Common myeloid progenitor, CD34-positive (primary cell): ENCODE measurements at places on chromosomes 3 and 15.
A peak's percentile ranks its signal among the peaks of the same experiment; 100 is the strongest.

GRCh38 chr15:48631176-48631770 lies 14.2 kb downstream of the FBN1 start:
- no peak for DNase-seq

GRCh38 chr15:88179562-88179961 lies 77.0 kb downstream of the NTRK3 start:
- no peak for DNase-seq

DNA sequence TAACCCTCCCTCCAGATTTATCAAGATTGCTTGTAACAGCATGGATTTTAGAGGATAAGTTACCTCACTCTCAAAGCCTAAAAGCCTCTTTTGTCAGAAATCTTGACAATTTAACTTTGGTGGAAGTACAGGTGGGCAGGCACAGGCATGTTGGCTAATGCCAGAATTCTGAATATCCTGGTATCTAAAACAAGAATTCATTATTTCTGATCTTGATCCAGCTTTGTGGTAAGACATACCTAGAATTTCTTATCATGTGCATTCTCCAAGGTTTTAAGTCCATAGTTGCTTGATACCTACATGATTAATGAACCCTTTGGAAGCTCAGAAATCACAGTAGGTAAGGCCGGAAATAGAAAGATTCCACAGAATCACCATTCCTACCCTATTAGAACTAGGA lies 109.9 kb upstream of the TTC14 start:
- DNase-seq: no peak

- DNase-seq: no peak
Observed at GRCh38 chr15:40469776-40470390, 901 bp upstream of the CHST14 start.

DNA sequence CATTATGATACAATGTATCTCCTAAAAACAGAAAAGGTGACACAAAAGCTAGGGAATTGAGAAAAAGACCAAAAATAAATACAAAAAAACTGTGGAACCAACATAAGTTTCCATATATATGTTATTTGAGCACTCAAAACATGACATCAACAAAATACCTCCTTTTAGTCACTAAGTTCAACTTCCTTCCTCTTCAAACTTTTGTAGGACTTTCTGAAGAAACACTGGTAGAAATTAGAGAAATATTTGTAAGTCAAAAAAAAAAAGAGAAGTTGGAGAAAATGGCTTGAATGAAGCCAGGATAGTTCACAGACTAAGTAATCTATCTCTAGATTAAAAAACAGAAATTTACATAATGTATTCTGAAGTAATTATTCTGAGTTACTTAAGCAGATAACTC lies 208.4 kb upstream of the ALCAM start:
- DNase-seq: no peak

DNA sequence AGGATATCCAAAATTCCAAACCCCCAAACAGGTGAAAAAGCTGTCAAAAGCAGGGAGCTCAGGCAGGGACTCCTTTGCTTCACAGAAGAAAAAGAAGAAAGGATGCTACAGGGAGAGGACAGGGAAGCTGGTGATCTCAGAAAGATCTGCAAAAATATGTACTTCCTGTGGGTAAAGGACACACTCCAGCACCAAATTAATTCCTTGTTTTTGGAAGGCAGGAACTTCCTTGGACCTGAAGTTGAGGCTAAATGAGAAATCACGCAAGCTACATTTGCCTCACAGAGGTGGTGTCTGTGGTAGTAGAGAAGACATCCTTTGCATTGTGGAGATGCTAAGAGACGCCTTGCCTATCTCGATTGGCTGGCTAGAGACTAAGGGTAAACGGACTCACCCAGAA lies 26.7 kb upstream of the ANPEP start:
- DNase-seq: no peak

- DNase-seq: no peak
Observed at GRCh38 chr3:22496641-22497040, 706.5 kb upstream of the UBE2E2 start.

DNA sequence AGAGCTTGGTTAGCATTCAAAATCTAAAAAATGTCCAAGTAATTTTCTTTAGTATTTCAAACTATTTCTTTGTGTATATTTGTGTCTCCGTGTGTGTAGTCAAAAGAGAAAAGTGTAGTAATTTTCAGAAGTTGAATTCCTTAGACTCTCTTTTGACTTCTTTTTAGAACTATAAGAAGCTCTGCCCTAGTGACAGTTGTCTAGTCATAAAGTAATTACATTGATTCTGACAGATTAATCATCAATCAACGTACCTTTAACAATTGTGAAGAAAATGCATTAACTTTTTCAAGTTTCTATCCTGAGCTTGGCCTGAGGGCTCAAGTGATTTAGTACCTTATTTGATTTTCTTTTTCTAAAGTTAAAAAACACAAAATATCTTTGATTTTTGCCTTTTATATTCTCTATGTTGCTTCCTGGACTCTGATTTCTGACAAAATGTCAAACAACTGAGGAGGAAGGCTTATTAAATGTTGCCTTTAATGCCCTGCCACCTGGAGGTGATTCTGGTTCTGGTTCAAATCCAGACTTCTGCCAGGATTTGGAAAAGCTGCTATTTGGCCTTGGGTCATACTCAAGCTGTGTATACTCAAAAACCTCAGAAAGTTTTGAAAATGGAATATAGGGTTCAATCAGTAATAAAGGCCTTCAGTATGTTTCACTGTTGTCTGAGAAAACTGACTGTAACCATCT lies 653.6 kb downstream of the NSUN3 start:
- peak; percentile 2 for DNase-seq

DNA sequence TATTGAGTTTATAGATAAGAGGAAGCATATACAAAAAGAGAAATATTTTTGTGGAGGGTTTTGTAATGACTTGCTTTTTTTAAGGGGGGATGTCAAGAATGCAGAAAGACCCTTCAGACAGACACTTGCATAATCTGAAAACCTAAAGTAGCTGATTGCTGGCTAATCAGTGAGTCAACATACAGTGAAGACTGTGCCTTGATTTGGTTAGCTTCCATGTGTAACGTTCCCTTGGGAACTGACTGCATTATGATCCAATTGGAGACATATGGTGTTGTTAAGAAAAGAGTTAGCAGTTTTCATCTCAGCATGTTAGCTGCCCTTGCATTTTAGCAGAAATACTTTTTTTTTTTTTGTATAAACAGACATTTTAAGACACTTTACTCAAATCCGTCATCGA lies 483.2 kb downstream of the RBMS3 start:
- peak; percentile 9 for DNase-seq

GRCh38 chr3:21390136-21390535 lies 360.9 kb downstream of the ZNF385D start:
- no peak for DNase-seq
